ENCODE measurements at places on chromosomes 2 and 18.

GRCh38 chr2:110993557-110994231 is 127.0 kb upstream of the BCL2L11 start:
- DNase-seq = no peak

DNA sequence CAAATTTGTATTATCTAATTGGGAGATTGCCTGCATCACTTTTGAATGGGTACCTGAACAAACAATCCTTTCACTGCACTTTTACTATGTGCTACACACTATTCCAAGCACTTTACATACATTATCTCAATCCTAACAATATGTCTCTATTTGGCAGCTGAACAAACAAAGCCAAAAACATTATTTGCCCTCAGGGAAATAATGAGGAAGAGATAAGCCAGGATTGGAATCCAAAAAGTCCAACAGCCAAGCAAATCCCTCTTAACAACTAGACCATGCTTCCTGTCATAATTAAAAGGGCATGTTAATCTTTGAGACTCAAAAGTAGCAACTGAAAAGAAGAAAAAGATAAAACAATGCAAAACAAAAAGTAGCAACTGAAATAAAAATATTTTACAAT is 32.1 kb downstream of the RPRD1A start:
- no peak for DNase-seq

DNA sequence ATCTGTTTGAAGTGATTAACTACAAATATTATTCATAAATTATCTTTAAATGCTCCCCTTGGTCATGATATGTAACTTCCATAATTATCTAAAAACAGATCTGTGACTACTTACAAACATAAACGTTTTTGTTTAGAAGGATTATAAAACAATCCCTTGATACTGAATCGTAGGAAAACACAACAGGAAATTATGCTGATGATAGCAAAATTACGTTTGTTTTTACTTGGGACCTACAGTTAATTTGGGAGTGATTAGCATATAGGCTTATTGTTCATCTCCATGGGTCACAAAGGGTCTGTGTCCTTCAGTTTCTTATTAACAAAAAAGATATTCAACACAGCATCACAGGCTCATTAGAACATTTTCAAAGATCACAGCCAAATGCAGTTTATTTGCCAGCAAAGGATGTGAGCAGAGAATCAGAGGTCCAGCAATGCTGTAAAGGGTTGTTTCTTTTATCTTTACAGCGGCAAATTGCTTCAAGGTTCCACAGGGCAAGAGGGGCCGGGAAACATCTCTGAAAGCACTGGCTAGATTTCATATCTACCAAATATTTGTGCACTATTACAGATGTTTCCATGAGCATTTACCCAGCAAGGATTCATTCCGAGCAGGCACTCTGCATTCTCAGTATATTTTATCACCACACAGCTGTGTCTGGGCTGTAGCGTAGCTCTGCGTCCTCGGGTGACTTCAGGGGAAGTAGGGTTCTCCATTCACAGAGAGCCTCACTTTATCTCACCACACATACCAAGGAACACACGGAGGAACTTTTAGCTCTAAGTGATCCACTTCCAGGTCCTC is 4.1 kb downstream of the CCDC195 start:
- no peak for DNase-seq

DNA sequence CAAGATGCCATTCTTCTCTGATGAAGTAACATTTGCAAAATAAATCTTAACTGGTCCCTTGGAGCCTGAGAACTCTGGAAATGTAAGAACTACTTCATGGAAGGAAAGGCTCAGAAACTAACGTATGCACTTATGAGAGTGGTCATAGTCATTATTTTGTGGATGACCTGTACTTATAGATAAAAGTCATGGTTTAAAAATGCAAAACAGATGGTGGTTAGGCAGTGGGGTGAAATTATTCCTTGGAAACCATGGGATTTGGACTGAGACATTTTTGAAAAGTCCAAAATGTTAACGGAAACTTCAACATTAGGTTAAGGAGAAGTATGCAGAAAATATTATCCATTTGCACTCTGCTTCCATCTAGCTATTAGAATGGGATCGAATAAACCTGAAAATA is 223.0 kb downstream of the ICOS start:
- DNase-seq = no peak

DNA sequence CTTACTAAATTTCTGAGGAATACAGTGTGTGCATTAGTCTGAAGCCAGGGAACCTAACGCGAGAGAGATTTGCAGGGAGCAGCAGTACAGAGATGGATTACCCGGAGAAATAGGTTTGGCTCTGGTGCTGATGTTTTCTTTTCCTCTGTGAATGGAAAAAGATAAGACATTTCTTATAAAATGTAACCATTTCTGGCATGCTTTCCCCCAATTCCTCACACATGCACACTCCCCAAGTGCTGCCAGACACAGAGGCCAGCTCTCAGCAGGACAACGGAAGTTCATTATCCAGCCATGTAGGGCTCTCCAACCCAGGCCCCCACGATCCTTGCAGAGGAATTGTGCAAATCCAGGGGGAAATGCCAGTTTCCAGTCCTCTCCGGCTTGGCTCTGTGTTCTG is 224.5 kb upstream of the MGAT5 start:
- no peak for DNase-seq

DNA sequence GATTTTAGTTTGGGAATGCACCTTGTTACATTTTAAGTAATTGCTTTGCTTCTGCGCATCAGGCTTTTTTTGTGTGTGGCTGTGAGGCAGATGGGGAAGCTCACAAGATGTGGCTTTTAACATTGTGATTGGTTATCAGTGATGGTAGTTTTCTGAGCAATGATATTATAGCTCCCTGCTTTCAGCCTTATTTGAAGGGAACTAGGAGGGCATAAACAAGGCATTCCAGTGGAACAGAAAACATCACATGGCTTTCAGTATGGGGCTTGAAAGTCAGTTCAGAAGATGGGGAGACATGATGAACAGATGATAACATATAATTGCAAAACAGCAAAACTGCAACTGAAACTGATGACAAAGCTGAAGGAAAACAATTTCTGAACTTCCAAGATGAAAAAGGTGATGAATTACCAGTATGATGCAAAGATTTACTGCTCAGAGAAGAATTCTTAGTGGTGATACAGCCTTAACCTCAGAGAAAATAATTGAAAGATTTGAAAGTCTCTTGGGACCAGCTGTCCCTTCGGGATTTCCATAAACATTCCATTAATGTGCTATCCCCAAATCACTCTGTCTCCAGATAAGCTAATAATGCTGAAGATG is 439.7 kb downstream of the RND3 start:
- no peak for DNase-seq

- no peak for DNase-seq
Measured at GRCh38 chr2:33167622-33168245, 221.0 kb downstream of the LTBP1 start.

DNA sequence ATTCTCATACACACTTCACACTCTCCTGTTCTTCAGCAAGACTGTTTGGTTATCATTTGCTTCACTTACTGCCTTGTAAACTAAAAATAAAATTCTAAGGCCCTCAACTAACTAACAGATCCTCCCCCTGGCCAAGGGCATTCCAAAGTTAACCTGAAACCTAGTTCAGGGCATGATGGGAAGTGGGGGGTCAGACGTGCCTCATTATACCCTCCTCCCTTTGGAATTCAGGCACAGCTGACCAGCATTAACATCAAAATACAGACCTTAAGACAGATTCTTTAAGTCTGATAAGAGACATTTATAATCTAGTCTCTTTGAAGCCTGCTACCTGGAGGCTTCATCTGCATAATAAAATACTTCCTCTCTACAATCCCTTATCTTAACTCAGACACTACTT is 221.0 kb downstream of the NOL4 start:
- DNase-seq = no peak

DNA sequence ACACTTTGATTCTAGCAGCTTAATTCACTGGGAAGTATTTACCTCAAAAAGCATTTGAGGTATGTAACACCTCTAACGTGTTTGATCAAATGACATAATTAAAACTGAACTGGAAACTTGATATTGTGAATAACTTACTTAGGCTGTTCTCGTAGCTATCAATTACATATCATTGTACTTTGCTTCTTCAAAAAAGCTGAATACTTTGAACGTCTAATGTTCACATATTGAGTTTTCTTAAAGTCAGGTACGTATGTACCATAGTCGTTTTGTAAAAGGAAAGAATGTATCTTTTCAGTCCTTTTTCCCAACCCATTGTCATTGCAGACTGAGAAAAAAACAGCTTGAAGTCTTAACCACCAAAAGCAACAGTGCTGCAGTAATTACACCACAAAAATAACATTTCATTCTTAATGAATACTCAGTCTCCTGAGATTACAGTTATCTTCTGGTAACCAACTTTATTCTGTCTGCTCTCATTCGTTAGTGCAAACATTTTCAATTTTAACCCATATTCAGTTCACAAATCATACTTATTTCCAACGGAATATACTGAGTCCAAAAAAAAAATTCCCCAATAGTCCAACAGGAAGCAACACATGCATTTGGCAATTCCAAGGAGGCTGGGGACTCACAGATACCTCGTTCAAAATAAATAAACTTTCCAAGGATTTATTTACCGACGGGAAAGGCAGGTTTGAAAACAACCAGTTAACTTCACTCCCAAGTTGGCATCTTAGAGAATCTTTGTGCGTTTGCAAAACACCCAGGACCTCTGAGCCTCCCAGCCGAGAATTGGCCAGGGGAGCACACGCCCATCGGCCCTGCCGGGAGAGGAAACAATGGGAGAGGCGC is 1.1 kb downstream of the CHN1 start:
- no peak for DNase-seq

DNA sequence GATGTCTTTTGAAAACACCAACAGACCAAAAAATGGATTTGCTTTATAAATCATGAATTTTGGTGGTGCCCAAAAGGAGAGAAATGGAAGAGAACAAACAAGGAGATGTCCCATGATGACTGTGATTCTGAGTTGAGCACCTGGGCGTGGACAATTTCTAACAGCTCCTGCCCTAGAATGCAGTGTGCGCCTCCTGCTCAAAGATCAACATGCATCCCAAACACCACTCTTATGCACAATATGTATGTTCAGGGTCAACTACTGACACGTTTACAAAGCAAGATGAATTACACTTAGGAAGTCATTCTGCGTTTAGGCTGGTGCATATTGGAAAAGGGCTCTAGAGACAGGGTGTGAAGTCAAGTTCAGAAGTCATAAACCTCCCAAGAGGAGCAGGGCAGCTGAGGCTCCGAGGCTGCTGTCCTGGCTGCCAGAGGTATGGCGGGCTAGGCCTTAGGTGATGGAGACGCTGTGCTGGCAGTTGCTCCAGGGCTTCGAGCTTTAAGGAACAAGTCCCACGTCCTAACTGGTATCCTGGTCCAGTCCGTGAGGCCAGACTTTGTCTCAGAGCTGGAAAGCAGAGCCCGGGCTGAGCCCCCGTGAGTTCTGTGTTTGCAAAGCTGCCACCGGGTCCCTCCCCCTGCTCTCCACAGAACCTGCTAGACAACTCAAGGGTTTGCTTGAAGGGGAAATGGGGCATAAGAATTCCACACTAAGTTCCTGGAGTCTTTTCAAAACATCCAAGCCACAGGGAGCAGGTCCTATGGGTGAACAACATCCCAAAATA is 74.0 kb downstream of the ZNF516 start:
- DNase-seq = no peak

- DNase-seq = no peak
Measured at GRCh38 chr2:102010902-102011301, 19.1 kb downstream of the IL1R2 start.

DNA sequence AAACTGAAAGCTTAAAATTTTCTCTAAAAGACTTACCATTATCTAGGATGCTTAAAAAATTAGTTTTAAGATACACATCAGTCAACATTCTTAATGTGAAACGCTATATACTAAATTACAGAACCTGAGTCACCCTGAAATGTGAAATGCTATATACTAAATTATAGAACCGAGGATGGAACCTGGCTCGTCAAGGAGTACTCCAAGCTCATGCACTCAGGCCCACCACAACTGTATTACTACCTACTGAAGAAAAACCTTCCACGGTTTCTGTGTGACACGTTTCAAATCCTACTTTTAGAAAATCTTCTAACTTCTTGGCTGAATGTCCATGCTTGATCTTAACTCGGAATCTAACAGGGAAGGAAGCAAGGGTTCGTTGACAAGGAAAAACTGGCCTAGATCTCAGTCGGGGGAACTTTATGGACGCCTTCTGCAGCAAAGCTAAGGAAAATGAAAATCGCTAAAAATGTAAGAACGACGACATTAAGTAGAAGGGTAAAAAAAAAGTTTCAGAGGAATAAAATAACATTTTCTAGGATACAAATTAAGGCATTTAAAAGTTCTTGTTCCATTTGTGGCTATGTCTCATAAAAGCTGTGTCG is 1.4 kb downstream of the PRKD3 start:
- no peak for DNase-seq

- no peak for DNase-seq
Measured at GRCh38 chr2:160889439-160890170, 270.6 kb upstream of the TANK start.

DNA sequence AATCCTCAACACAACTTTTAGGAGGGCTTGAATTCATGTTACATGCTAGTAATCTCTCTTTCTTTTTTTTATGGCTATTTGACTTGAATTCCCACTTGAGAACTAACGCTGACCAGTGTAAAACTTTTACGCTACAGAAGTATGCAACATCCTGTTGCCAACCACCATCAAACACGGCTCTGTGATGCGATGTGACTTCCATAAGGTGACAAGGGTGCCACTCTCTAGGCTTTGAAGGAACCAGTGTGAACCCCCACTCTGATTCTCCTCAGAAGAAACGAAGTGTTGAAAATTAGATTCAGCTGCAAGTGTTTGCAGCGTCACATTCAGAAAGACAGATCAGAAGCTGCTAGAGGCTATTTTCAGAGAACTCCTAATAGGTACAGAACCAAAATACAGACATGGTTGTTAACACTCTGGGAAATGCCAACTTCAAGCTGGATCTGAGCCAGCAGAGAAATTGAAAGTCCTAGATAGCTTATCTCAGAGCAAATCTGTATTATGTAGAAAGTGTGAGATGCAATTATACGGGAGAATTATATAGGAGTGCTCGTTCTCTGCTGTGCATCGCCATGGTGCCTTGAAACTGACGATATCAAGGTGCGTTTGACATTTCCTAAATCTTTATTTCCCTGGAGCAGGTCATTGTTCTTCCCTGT is 271.2 kb downstream of the LPIN1 start:
- no peak for DNase-seq

GRCh38 chr18:3704556-3705344 is 254.8 kb downstream of the TGIF1 start:
- no peak for DNase-seq
